Brain (organoid and tissue), 16 donors: ENCODE measurements at places on chromosomes 4 and X. TPM values are rescaled to one million over a fixed set of nuclear protein-coding genes. Genes with fewer than 3 reads are reported as not detected.

The ADH1B gene
- polyA plus RNA-seq: 1.1 TPM

The CT45A3 gene
- polyA plus RNA-seq: 0.42 TPM

The PAGE2 gene
- polyA plus RNA-seq: not detected

The SSX4 gene
- not detected for polyA plus RNA-seq

The FAM47A gene
- polyA plus RNA-seq: not detected
